T-helper 1 cell (primary cell): ENCODE measurements at places on chromosomes 5 and 9.

- no peak for DNase-seq
Observed at GRCh38 chr5:91024727-91025126, 358.4 kb downstream of the ARRDC3 start.

DNA sequence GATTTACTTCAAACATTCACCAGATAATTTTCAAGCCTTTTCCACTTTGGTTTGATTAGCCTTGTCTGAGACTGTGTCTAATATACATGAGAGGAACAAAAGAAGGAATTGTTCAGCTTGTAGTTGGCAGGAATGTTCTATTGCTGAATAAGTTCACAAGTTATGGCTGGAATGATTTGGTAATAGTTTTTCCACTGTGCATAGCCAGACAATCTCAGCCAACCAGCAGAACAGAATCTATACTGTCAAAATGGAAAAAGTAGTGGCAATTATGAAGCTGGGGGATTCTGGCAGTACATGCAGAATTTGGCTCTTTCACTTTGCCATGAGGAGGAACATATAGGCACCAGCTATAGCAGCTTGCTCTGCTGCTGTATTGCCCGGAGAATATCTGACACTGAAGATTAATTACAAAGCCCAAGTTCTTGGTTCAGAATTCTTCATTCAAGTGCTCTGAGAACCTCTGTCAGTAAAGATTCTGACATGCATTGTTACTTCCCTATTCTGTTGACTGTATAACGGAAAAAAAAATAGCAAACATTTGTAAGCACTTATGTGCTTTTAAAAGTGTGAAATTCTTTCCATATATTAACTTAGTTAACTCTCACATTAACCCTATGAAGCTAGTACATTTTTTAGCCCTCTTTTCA, 150.6 kb downstream of the PRR16 start:
- no peak for DNase-seq

GRCh38 chr9:37918665-37919170, 14.8 kb upstream of the SLC25A51 start:
- DNase-seq: no peak

DNA sequence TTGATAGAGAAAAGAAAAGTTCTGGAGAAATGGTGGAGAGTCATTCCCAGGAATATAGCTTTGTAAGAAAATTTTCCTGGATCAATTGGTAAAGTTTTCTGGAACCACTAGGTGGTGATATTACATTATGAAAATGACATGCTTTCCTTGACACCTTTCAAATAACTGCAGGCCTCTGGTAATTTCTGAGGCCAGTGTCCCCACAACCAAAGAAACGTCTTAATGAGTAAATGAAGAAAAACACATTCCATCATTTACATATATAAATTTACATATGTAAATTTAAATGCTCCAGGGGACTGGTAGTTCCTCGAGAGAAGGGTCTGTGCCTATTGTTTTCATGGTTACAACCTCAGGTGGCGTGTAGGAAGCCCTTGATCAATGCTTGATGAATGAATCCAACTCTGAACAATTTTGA, 17.2 kb upstream of the RGS3 start:
- DNase-seq: no peak

DNA sequence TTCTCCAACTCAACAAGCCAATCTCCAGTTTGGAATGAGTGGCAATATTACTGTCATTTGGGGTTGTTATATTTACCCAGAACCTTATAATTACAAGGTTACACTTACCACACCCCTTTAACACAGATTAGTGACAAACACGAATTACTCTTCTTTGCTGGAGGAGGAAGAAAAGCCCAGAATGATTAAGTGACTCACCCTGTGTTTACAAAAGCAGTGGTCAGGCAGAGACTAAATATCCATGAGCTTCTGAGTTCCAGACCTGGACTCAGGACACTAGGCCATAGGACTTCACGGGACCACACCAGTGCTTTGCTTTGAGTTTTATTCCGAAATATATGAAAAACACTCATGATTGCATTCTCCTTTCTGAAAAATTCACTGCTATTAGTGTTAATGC, 370.8 kb downstream of the TLE1 start:
- DNase-seq: no peak

DNA sequence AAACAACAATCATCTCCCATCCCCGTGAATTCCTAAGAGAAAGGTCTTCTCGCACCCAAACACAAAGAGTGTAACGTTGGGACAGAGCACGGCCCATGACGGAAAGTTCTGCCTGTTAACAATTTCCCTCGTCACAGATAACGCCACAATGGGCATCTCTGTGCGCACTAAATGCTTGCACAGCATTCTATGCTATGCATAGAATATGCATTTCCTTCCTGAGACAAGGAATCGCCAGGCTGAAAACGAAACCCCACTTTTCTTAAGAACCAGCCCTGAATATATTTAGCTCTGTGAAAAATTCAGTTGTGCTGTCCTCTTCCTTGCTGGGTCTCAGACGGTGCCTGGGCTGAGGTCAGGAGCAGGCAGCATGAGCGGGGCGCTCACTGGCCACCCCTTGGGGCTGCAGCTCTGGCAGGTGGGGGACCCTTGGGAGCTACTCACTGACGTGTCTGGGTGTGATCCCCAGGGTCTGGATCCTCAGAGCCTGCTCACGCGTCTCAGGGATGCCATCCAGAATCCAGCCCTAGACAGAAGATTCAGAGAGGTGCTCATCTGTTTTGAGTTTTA, 49.8 kb downstream of the AK8 start:
- DNase-seq: no peak

- no peak for DNase-seq
Observed at GRCh38 chr5:11432116-11432515, 472.1 kb downstream of the CTNND2 start.

DNA sequence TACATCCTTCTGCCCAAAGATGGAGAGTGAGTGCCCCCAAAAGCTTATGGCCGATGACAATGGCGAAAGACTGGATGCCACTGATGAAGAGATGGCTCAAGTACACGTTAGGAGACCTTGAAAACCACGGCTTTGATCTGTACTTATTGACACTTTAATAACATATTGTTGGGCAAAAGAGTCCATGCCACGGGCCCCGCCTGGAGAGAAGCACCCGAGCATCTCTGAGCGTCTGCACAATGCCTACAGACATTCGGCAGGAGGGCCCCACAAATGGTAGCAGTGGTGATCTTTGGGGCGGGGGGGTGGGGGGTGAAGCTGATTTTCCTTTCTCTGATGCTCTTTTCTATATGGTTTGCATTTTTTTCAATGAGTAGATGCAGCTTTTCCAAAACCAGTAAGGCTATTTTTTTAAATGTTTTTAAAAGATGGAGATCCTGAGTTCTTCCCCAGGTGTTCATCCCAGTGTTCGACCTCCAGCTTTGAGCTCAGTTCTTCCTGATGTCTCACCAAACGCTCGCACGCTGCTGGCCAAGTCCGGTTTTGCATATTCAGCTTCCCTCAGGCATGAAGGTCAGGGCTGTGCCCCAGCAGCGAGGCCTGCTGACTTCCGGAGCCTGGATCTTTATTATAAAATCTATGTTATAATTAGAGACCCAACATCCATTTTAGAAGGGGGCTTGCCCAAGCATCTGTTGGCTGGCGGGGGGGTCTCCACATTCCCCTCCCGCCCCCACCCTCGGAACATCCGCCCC, 34.3 kb upstream of the BARHL1 start:
- DNase-seq: no peak

DNA sequence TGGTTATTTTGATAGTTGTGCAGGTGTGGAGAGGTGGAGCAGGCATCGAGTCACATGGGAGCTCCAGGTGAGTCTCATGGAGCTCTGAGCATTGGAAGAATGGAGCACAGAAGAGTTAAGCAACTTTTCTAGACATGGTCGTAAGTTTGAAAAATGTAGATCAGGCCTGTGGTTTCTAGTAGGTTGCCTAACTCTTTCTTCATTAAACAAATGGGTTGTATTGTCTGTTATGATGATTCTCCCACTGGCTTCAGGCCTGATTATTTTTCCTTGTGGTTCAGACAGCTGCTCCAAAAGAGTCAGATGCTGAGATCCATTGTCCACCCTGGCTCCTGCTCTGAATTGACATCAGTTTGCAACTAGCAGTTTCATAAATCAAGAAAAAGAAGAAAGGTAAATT, 80.3 kb upstream of the RPS23 start:
- no peak for DNase-seq

- no peak for DNase-seq
Observed at GRCh38 chr5:29414681-29415080, 1778.8 kb upstream of the CDH6 start.

DNA sequence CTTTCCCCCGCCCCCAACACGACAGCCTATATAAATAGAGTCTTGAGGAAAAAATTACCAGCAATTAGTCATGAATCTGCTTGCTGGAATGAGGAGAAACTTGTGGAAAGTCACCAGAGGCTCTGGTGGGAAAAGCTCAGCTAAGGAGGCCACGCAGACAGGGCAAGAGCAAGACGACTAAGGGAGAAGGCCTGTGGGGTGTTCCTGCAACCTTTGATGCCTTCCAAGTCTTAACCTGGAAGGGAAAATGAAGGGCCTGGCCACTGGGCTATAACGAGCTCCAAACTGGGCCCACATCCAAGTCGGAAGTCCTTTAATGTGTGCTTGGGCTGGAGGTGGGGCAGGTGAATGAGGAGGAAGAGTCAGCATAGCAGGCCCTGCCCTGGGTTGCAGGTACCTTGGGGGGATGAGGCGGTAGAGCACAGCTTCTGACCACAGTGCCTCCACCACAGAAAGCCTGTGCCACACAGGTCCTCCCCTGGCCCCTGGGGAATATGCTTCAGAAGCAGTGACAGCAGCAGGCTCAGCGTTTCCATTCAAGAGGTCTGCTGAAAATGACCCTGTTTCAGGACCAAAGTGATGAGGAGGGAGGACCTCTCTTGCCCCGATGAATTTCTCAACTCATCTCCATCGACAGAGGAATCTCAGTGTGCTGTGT, 92.8 kb upstream of the LRRTM2 start:
- no peak for DNase-seq

DNA sequence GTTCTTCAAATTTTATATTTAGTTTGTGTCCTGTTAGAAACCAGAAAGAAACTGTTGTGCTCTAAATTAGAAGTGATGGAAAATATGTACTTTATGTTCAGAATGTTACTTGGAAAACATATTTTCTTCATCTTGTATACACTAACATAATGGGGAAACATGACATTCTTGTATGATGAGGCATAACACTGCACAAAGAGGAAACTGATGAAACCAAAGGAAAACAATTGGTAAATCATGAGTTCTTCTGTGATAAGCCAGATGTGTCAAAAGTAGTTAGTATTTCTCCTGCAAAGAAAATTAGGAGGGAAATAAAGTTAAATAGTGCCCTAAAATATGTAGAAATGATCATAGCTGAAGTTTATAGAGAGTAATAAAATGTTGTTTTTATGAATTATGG, 111.1 kb upstream of the FBN2 start:
- no peak for DNase-seq

- DNase-seq: no peak
Observed at GRCh38 chr5:100644776-100645175, 109.6 kb downstream of the FAM174A start.

DNA sequence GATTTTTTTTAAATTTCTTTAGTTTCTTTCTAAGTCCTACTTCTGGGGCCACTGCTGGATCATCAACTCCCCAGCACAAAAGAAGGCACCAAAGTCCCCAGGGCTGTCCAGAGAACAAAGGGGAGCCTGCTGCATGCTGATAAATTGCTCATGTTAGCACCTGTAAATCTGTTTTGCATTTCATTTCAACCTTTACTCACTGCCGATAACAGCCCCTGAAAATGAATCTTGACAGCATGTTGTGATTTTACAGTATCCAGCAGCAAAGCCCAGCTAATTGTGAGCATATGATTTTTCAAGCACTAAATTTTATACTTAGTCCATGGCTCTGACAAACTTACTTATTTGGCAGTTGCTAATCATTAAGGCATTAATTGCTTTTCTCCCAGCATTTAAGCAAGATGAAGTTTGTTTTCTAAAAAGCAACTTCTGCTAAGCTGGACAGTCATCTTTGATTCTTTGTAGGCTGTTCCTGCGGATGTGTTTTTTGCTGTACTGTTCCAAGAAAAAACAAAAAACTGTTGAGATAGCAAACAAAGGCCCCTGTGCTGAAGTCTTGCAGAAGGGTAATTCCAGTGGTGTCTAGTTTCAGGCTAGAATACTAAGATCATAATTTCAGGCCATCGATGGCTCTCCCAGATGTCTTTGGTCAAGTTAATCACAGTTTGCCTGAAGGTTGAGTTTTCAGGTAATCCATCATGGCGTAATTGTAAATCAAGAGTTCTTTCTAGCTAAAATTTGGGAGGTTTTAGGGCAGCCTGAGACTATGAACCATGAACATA, 73.1 kb upstream of the GAS1 start:
- DNase-seq: no peak

GRCh38 chr5:166050531-166050930, 2240.9 kb upstream of the WWC1 start:
- DNase-seq: no peak

DNA sequence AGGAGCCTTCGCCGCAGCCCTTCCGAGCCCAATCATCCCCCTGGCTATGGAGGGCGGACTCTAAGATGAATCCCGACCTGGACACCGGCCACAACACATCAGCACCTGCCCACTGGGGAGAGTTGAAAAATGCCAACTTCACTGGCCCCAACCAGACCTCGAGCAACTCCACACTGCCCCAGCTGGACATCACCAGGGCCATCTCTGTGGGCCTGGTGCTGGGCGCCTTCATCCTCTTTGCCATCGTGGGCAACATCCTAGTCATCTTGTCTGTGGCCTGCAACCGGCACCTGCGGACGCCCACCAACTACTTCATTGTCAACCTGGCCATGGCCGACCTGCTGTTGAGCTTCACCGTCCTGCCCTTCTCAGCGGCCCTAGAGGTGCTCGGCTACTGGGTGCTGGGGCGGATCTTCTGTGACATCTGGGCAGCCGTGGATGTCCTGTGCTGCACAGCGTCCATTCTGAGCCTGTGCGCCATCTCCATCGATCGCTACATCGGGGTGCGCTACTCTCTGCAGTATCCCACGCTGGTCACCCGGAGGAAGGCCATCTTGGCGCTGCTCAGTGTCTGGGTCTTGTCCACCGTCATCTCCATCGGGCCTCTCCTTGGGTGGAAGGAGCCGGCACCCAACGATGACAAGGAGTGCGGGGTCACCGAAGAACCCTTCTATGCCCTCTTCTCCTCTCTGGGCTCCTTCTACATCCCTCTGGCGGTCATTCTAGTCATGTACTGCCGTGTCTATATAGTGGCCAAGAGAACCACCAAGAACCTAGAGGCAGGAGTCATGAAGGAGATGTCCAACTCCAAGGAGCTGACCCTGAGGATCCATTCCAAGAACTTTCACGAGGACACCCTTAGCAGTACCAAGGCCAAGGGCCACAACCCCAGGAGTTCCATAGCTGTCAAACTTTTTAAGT, 819 bp downstream of the ADRA1B start:
- no peak for DNase-seq

DNA sequence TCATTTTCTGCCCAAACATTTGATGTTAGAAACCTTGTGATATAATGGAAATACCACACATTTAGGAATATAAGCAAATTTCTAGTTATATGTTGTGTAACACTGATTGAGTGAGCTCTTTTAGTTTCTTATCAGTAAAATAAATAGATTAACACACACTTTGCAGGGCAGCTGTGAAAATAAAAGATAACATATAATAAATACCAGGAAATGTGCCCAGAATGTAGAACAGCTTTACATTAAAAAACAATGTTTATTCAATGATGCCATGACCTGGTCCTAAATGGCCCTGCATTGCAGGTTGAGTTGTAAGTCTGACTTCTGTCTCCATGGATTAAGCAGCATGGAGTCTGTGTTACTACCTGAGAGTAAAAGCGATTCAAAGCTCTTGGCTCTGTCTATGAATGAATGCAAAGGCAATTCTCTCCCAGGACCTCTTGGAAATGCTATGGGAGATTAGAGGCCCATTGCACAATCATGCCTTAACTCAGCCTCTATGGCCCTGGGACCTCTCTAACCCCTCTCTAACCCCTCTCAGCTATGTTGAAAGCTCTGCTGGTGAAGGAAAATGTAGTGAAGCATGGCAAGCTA, 296.0 kb upstream of the ACTBL2 start:
- no peak for DNase-seq

GRCh38 chr9:76558465-76558864, 99.5 kb downstream of the GCNT1 start:
- DNase-seq: no peak
